RKO (cell line): ENCODE measurements at places on chromosomes 5 and 9.

- DNase-seq = no peak
Measured at GRCh38 chr5:95917207-95917606, 44.4 kb downstream of the ELL2 start.

DNA sequence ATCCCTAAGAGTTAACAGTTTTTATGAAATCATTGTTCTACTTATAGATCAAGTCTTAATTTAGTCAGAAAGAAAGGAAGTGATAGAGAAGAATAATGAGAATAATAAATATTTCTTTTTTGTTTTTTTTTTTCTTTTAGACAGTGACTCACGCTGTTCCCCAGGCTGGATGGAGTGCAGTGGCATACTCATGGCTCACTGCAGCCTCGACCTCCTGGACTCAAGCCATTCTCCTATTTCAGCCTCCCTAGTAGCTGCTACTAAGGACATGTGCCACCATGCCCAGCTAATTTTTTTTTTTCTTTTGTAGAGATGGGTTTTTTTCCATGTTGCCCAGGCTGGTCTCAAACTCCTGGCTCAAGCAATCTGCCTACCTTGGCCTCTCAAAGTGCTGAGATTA lies 11.0 kb downstream of the IFNA21 start:
- DNase-seq = peak; percentile 28

DNA sequence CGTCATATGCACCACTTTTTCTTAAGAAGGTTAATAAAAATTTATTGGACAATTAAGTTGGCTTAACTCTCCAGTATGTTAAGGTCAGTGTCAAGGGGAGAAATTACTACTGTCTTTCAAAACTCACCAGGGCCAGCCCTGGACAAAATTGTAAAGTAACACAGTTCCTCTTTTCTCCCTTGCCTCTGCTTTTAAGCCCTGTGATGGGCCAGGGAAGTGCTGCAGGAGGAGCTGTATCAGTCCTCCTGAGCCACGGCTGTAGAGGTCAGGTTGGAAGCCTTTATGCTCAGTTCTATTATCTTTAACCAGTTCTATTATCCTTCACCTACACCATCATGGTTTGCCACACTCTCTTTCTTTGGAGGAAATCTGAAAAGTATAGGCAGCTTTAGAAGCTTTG lies 11.5 kb upstream of the PPP2R2B start:
- no peak for DNase-seq

DNA sequence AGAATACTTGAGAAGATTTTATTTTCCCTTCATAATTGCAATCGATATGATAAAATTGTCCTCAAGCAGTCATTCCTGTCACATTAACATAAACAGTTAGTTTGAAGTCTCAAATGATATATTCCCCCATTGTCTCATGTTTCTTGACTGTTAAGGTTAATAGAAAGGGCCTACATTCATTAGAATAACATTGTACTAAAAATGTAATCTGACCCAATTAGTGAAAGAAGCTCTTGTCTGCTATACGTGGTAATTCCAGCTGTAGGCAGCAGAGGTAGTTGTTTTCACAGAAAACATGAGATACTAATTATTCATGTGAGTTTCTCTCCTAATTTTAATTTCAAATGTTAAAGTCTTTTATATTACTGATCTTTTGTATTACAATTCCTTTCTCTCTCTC lies 25.9 kb upstream of the AP3B1 start:
- DNase-seq = peak; percentile 56

GRCh38 chr5:179818746-179819295 lies 1.9 kb upstream of the SQSTM1 start:
- peak; percentile 96 for DNase-seq

DNA sequence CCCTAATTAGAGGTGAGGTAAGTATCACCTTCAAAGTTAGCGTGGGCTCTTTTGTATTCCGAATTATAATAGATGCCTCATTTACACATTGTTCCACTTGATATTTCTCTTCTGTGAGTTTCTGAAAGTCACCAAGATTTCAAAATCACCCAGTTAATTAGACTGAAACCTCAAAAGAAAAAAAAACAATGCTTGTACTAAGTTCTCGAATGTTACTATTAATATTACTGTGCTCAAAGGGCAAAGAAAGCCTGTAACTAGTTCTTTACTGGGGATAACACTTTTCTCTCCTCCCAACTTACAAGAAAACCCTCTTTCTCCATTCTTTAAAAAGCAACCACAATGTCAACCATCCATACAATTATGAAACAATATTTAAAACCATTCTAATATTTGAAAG lies 98.5 kb downstream of the STRBP start:
- no peak for DNase-seq

DNA sequence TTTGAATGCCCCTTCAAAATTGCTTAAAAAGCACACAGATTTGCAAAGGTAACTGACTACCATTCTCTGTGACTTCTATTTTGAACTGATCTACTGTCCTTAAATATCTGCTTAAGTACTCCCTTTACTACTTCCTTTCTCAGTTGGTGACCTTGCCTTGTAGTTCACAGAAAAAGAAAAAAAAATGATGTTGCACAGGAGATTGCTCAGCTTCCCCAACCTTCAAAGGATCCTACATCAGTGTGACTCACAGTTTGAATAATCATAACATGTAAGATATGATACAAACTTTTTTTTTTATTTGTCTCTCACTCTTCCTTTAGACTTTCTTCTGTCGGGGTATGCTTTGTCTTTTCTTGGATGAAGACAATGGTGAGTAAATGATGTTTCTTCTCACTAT lies 1029.6 kb downstream of the CDH12 start:
- peak; percentile 63 for DNase-seq

GRCh38 chr9:108258640-108259039 lies 597.1 kb downstream of the ACTL7B start:
- no peak for DNase-seq

- DNase-seq = no peak
Measured at GRCh38 chr9:93256878-93257807, 73.2 kb downstream of the WNK2 start.

- DNase-seq = no peak
Measured at GRCh38 chr9:94941211-94941875, 214.8 kb downstream of the AOPEP start.

- no peak for DNase-seq
Measured at GRCh38 chr5:150173161-150173560, 6.6 kb downstream of the CDX1 start.

- DNase-seq = no peak
Measured at GRCh38 chr5:111743512-111743911, 13.5 kb downstream of the NREP start.

- no peak for DNase-seq
Measured at GRCh38 chr5:123214193-123214592, 125.2 kb downstream of the PRDM6 start.

- no peak for DNase-seq
Measured at GRCh38 chr5:151504006-151504405, 56.6 kb downstream of the SLC36A1 start.

DNA sequence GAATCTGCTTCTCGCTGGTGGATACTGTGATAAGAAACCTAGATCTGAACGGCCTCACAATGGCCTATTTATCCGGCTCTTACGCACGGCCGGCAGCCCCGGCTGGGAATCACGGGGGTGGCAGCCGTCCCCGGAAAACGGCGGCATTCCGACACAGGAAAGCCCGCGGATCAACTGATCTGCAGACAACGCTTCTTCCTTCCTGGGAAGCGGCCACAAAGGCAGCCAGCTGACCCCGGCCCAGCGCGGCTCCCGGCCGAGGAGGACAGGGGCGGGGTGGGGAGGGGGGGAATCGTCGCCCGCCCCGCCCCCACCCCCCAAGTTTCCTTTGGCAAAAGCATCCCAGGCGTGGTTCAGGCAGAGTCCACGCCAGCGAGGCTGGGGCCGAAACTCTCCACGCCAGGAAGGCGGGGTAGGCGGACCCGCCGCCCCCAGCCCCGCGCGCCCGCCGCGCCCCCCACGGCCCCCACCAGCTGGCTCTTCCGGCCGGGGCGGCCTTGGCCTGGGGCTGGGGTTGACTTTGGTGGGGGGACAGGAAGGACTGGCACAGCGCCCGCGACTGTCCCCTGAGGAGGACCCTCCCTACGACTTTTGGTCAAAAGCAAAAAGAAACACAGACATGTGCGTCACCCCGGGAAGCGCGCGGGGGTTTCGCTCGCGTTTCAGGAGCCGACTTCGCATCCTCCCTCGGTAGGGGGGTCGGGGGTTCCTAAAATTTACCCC lies 247.7 kb upstream of the ANKRD55 start:
- peak; percentile 44 for DNase-seq

GRCh38 chr5:126641387-126641786 lies 40.6 kb downstream of the PHAX start:
- DNase-seq = no peak

DNA sequence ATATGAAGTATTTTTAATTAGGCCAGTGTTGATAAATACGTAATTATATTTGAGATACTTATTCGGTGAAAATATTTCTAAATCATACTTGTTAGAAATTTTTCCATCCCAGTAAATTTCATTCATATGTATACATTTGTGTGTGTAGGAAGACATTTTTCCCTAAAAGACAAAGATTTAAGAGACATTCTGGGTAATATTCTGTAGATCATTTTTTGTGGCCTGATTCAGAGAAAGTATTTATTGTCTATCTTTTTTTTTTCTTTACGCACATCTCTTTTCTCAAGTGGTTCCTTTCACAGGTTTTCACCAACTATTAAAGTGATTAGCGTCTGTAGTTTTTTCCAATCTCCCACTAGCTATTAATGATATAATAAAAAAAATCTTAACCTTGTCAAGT lies 224.1 kb downstream of the MEF2C start:
- no peak for DNase-seq

DNA sequence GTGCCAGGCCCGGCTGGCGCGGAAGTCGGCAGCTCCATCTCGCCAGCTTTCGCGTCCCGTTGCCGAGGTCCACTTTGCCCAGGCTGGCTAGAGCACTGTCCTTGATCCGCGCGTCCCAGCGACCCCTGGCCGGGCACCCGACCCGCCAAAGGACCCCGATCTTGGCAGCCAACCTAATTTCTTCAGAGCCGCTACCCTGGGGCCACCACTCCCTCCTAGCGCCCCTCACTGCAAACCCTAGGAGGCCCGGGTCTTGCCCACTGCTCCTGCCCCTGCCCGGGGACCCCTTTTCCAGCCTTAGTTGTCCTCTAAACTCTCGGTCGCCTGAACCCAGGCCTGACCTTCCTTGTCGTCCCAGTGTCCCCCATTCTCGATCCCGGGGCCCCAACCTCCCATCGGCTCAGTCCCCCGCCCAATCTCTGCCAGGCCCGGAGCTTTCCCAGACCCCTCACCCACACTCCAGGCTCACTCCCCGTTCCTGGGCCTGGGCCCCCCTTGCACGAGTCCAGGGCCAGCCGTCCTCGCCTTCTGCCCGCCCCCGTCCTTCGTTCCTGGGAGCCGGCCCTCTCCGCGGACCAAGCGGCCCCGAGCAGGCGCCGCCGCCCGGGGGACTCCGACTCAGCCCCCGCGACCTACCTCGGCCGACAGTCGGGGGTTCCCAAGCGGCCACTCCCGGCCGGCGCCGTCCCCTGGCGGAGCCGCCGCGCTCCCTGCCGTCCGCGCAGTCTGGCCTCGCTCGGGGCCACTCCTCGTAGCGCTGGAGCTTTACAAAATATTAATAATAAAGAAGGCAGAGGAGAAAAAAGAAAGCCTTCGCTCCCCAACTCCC lies 701 bp upstream of the LMX1B start:
- no peak for DNase-seq

DNA sequence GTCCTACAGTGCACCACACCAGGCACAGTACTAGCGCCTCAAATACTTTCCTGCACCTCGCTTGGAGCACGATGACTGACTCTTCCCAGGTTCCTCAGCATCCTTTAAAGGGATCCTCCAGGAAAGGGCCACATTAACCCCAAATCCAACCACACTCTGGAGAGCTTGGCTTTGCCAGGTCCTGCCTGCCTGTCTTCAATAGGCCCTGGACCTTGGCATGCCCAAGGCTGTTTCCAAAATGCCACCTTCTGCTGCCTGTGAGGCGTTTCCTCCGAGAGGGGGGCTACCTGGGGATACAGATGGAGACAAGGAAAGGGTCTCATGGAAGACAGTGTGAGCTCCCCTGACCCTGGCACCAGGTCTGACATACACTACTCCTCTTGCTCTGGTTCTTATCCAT lies 169.9 kb downstream of the DAB2IP start:
- no peak for DNase-seq

- DNase-seq = no peak
Measured at GRCh38 chr5:42074353-42074752, 149.3 kb downstream of the FBXO4 start.

DNA sequence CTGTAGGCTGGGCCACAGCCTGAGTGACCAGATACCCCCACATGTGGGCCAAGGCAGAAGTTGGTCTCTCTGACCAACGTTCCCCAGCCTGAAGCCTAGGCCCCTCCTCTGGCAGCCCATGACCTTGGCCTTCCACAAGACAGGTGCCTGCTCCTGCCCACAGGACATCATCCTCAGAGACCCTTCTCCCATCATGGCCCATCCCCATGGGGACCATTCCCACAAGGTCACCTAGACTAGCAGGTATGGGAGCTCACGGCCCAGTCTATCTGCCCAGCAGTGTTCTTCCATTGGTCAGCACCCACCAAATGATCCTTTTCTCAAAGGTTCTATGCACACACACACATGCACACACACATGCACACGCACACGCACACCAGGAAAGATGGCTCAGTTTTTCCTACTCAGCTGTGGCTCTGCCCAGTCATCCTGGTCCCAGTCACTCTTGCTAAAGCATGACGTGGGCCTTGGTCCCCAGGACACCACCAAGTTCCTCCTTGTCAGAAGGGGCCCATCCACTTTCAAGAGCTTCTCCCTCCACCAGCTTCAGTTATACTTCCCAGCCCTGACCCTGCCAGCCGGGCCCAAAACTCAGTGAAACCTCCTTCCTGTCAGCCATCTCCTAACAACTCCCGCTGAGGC lies 65.4 kb downstream of the PAX5 start:
- no peak for DNase-seq

GRCh38 chr5:172713113-172713808 lies 57.7 kb downstream of the DUSP1 start:
- no peak for DNase-seq

- no peak for DNase-seq
Measured at GRCh38 chr5:34553581-34553980, 102.5 kb upstream of the RAI14 start.

GRCh38 chr9:30410273-30410672 lies 1974.2 kb upstream of the ACO1 start:
- DNase-seq = no peak

DNA sequence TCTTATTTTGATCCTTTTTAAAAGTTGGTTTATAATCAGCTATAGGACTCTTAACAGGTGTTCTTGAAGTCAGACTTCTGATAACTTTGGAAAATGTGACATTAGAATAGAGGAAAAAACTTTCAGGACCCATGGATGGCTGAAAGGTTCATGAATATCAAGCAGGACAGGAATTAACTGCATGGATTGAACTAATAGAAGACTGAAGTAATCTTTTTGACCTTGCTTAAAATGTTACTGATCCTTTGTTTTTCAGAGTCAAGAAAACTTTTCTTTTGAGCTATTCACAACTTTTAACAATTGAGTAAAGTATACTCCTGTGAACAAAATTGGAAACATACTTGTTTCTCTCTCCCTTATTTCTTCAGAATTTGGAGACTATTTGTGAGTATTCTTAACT lies 79.2 kb downstream of the PLK2 start:
- DNase-seq = no peak

DNA sequence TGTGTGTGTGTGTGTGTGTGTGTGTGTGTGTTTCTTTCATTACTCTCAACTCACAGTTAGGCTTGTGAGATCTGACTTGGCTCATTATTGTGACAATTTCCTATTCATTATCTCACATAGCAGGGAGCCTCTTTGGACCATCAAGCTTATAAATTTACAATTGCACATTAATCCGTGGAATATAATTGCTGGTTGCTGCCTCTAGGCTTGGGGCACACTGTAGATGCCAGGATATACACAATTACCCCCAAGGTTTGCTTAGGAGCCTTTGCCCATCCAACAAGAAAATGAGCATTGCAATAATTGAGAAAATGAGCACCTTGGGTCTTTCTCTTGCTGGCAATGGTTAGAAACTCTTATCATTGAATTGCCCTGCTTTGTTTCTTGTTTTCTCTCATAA lies 161.6 kb upstream of the DMRTA1 start:
- no peak for DNase-seq
